ENCODE measurements at places on chromosomes 7 and 10. TPM values are rescaled to one million over a fixed set of nuclear protein-coding genes. Genes with fewer than 3 reads are reported as not detected.

PNLIPRP1 gene
- polyA plus RNA-seq, result 0.88 TPM

PROSER2 gene
- 0.82 TPM for polyA plus RNA-seq

TAS2R4 gene
- polyA plus RNA-seq, result 0.56 TPM

WNT16 gene
- polyA plus RNA-seq, result 0.16 TPM

IFIT2 gene
- polyA plus RNA-seq, result 6.0 TPM

UBTD1 gene
- polyA plus RNA-seq, result 17.4 TPM

FKBP6 gene
- polyA plus RNA-seq, result 0.88 TPM

ZP3 gene
- polyA plus RNA-seq, result 13.3 TPM

GDF2 gene
- not detected for polyA plus RNA-seq

- peak; percentile 95 for DNase-seq
These were observed 42.3 kb downstream of the RHOBTB1 start for GRCh38 chr10:60901561-60902235.

GRCh38 chr7:102204212-102204611 is 82.5 kb upstream of the SH2B2 start:
- no peak for DNase-seq

- DNase-seq, result no peak
These were observed 162.3 kb downstream of the CCDC3 start for GRCh38 chr10:12838995-12839927.

- no peak for DNase-seq
These were observed 135.8 kb downstream of the KMT2E start for GRCh38 chr7:105149827-105150226.

- peak; percentile 47 for DNase-seq
These were observed 6.1 kb upstream of the NCAPG2 start for GRCh38 chr7:158710651-158711102.

DNA sequence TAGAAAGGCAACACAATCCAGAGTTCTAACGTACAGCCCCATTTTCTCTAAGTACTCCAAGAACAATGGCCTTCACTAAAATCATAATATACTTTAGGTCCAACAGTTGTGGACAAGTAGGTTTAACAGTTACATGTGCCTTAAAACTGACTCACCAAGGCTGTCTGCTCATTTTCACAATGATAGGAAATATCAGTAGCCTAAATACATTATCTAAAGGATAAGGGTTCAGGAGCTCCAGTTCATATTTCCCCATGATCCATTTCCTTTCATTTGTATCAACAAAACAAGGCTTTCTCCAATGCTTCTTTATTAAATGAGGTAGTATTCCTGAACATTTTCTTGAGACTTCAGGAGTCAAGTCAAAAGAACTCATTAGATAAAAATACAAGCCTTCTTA is 164.0 kb downstream of the SLC25A13 start:
- no peak for DNase-seq

- no peak for DNase-seq
These were observed 410.4 kb downstream of the ATRNL1 start for GRCh38 chr10:115503546-115503945.

DNA sequence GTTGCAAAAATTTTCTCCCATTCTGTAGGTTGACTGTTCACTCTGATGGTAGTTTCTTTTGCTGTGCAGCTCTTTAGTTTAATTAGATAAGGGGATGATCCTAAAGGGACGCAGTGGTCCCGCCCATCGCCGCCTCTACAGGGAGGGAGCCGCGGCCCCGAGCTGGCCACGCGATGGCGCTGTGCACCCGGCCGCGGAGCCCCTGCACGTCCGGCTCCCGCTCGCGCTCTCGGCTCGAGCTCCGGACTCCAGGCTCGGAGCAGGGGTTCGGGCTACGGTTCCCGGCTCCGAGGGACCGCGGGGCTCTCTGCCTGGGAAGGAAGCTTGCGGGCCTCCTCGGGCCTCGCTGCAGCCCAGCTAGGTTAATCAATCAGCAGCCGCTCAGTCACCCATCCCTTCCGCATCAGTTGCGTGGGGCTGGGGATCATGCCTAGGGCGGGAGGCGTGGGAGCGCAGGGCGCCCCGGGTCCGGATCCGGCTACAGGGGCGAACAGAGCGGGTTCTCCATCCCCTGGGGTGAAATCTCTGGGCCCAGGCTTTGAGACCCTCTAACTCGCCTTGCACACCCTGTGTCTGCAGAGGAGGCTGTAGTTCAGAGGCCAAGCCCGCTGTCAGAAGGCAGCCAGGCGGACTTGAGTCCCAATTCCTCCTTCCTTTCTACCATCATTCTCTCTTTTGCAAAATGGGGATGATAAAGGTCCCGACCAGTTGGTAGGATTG is 97.9 kb downstream of the WDR11 start:
- peak; percentile 74 for DNase-seq

- DNase-seq, result no peak
These were observed 178.5 kb downstream of the JCAD start for GRCh38 chr10:29880856-29881255.

- no peak for DNase-seq
These were observed 194.9 kb downstream of the KCNMA1 start for GRCh38 chr10:77442699-77443189.
